Kidney (tissue), 22 donors: ENCODE measurements at places on chromosomes 7 and 10. TPM values are rescaled to one million over a fixed set of nuclear protein-coding genes. Genes with fewer than 3 reads are reported as not detected.

Gene CDK1
- total RNA-seq: 3.3 TPM

GRCh38 chr7:134473861-134474291, 15.0 kb upstream of the AKR1B1 start:
- DNase-seq: no peak
- H3K36me3 ChIP-seq: no peaks in the 10 kb centered on the region
- no peaks in the 10 kb centered on the region for H3K4me1 ChIP-seq
- H3K27ac ChIP-seq: no peak overlapping the region
- H3K27me3 ChIP-seq: no peaks in the 10 kb centered on the region

- no peaks in the 10 kb centered on the region for H3K4me1 ChIP-seq
- no peak overlapping the region for H3K27ac ChIP-seq
- no peaks in the 10 kb centered on the region for H3K27me3 ChIP-seq
Observed at GRCh38 chr7:4084271-4084670, 597.8 kb upstream of the FOXK1 start.

DNA sequence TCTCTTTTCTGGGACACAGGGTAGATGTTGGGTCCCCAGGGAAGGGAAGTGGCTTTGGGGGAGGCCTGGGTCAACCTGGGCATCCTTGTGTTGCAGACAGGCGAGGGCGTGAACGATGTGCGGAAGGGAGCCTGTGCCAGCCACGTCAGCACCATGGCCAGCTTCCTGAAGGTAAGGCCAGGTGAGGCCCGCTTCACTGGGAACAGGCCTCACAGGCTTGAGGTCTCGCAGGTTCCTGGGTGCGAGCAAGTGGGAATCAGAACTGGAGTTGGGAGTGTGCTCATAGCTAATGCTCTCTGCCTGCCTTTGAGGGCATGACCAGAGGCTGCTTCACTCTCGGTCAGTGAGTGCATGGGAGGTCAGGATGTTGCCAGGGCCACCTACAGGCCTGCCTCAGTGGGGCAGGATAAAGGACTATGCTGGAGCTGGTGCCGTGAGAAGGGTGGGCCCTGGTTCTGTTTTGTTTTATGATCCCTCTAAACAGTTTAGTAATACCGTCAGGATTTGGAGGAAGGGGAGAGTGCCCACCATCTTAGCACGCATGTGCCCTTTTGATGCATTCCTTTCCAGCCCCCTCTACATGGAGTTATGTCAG, 8.4 kb downstream of the DBNL start:
- peaks cover 3% of the 10 kb centered on the region for H3K4me1 ChIP-seq
- no peak overlapping the region for H3K4me3 ChIP-seq
- no peak for DNase-seq
- H3K36me3 ChIP-seq: peaks cover 4% of the 10 kb centered on the region
- no peak overlapping the region for H3K27ac ChIP-seq
- no peaks in the 10 kb centered on the region for H3K27me3 ChIP-seq

Gene PTPRN2
- total RNA-seq: 4.8 TPM
